ENCODE measurements at places on chromosomes 6 and 20.
A peak's percentile ranks its signal among the peaks of the same experiment; 100 is the strongest.

GRCh38 chr20:40648210-40649072, 40.6 kb downstream of the MAFB start:
- no peak for DNase-seq

GRCh38 chr6:39003492-39003891, 45.1 kb upstream of the GLP1R start:
- DNase-seq = no peak

- DNase-seq = no peak
These were observed 62.0 kb downstream of the EFCAB8 start for GRCh38 chr20:32920530-32921298.

DNA sequence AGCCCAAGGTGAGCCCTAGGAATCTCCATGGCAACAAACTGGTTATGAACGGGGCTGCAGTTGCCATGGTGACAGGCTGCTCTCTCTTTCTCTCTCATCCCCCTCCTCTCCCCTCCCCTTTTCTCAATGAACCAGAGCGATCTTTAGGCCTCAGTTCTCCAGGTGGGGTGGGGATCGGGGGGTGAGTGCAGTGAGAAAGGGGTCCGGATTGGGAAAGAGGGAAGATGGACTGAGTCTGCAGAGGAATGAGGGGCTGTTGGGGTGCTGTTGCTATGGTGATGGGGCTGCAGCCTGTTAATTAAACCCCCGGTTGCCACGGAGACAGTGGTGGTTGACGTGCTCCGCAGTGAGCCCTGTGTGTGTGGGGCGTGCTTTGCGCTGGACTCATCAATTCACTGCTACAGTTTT, 3.6 kb upstream of the SLC12A5 start:
- no peak for DNase-seq

- DNase-seq = no peak
These were observed 6.5 kb upstream of the DST start for GRCh38 chr6:56649053-56649769.

DNA sequence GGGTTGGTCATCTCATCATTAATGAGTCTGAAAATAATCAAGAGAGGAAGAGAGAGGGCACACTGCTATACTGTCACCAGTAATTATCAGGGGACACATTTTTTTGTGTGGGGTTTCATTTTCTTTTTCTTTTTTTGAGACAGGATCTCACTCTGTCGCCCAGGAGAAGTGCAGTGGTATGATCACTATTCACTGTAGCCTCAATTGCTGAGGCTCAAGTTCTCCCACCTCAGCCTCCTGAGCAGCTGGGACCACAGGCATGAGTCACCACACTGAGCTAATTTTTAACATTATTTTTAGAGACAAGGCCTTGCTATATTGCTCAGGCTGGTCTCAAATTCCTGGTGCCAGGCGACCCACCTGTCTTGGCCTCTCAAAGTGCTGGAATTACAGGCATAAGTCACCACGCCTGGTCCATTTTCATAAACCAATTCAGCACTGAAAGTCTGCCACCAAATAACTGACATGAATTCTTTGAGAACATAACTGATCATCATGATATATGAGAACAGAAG, 43.3 kb downstream of the EPHA7 start:
- DNase-seq = no peak

- DNase-seq = no peak
These were observed 31.6 kb upstream of the PXDC1 start for GRCh38 chr6:3782876-3783832.

GRCh38 chr6:149008741-149009140, 261.9 kb downstream of the UST start:
- DNase-seq = no peak

GRCh38 chr6:5425267-5425666, 164.0 kb downstream of the FARS2 start:
- DNase-seq = no peak

DNA sequence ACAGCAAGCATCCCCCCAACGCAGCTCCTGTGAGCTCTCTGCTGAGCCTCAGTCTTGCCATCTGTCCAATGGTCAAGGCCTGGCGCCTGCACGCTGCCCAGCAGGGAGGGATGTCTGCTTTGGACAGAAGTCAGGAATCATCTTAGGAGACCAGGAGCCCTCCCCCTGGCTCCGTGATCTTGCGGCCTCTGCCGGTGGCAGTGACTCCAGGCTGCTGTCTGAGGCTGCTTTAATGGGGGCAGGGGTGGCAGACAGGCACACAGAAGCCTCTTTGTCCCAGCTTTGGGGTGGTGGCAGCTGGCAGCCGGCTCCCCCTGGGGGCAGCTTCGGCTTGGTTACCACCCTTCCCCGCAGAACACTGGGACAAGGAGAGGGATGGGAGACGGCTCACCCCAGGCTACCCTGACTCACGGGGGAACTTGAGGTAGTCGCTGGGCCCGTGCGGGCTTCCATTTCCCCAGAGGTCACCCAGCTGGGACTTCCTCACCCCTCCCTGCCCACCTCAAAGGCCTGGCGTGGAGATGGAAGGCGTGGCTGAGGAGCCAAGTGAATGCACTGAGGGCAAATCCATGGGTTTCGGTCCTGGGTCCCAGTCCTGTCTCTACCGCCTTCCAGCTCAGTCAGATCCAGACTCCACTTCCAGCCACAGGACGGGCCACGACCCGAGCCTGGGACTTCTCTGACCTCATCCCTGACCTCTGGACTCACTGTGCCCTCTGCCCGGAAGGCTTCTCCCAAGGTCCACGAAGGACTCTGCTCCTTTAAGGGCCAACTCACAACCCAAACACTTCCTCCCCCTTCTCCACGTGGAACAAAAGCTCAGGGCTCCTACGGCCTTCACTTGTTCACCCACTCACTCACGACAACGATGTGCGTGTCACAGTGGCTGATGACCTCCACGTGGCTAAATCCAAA, 14.8 kb downstream of the PEDS1 start:
- no peak for DNase-seq

DNA sequence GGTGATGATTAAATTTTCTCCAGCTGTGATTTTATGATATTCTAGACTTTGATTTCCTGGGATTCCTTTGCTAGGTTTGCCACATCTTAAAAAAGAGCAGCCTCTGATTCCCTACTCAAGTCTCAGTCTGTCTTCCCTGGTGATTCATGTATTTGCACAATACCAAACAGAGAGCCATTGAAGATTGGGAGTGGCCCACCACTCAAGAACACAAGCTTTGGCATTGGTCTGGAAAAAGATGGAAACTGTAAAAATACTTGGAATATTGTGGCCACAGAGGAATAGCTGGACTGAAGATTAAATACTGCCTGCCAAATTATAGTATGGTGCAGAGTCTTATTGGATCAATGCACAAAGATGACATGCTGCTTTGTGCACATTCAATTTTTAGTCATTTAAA, 32.9 kb downstream of the PTCHD4 start:
- DNase-seq = no peak

GRCh38 chr6:12223383-12223782, 66.8 kb upstream of the EDN1 start:
- no peak for DNase-seq

GRCh38 chr20:48763216-48763914, 64.4 kb downstream of the PREX1 start:
- peak; percentile 25 for DNase-seq

DNA sequence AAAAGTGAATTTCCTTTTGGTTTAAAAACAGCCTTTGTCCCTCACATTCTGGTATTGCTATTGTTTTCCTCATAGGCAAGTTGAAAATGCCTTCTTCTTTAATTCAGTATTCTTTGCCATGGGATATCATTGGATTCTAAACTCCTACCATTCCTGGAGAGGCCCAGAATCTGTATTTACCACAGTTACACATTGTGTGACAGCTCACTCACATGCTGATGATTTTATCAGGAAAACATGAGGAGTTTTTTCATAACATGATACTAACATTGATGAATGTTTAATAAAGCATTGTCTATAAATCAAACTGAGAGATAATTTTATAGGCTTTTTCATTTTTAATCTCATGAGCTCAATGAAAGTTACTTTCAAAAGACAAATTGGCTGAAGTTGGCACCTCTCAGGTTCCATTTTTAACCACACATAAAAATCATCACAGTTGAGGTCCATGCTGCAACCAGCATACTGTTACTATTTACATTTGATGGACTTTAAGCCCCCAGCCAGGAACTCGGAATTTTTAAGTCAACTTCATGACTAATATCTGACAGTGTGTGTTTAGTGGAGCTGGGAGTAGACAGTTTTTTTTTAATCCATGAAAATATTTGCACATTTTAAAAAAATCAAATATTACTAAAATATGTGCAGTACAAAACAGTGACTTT, 82.8 kb downstream of the FAM83B start:
- no peak for DNase-seq
